ENCODE measurements at places on chromosomes 1 and 21.

DNA sequence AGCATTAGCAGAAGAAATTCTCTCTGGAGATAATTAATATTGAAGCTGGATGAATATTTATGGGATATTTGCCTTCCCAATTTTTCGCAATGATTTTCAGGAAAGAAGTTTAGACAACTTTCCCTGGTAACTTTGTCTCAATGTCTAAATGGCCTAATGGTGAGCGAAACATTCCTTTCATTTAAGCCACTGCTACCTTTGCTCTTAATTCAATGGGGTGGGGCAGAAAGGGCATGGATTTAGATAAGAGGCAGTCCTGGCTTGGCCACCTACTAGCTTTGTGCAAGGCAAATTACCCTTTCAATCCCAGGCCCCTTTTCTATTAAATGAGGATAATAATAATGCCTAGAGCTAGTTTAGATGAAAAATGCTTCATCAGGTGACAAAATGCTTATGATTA is 27.1 kb upstream of the LYST start:
- H3K27me3 ChIP-seq, result no peaks in the 10 kb centered on the region
- H3K4me3 ChIP-seq, result no peak overlapping the region
- H3K27ac ChIP-seq, result no peak overlapping the region
- no peak for DNase-seq

- H3K27me3 ChIP-seq, result no peaks in the 10 kb centered on the region
- DNase-seq, result no peak
- H3K4me3 ChIP-seq, result no peak overlapping the region
- H3K27ac ChIP-seq, result no peak overlapping the region
- no peaks in the 10 kb centered on the region for H3K36me3 ChIP-seq
- H3K4me1 ChIP-seq, result no peaks in the 10 kb centered on the region
Measured at GRCh38 chr1:199669916-199670315, 357.6 kb upstream of the NR5A2 start.

DNA sequence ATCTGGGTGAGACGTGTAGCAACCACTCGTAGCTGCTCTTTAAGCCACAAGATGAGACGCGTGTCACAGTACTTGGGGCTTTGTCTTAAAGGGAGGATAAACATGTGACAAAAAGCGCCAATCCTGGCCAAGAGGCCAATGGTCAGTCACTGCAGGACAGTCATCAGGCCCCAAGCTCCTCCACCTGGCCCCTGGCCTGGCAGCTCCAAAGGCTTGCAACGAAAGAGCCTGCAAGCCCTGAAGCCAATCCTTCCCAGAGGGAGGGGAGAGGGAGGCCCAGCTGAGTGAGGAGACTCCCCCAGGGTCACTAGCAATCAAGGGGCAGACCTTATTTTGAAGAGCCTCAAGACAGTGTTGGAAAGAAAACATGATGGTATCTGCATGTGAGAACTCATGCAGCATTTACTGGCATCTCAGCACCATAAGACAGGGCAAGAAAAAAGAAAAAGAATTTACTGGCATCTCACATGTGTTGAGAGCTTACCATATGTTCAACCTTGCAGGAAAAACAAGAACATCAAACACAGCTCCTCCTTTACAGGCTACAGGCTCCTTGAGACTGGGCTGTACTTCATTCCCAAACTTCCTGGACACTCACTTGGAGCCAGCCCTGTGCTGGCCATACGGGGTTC is 11.4 kb downstream of the GLIS1 start:
- H3K27me3 ChIP-seq, result peaks cover 11% of the 10 kb centered on the region
- H3K36me3 ChIP-seq, result no peaks in the 10 kb centered on the region
- no peak overlapping the region for H3K4me3 ChIP-seq
- H3K4me1 ChIP-seq, result no peaks in the 10 kb centered on the region
- no peak overlapping the region for H3K27ac ChIP-seq
- no peak for DNase-seq

GRCh38 chr1:47772960-47773682 is 224.1 kb downstream of the TRABD2B start:
- no peak overlapping the region for H3K4me3 ChIP-seq
- H3K4me1 ChIP-seq, result no peaks in the 10 kb centered on the region
- no peak overlapping the region for H3K27ac ChIP-seq
- no peaks in the 10 kb centered on the region for H3K36me3 ChIP-seq

DNA sequence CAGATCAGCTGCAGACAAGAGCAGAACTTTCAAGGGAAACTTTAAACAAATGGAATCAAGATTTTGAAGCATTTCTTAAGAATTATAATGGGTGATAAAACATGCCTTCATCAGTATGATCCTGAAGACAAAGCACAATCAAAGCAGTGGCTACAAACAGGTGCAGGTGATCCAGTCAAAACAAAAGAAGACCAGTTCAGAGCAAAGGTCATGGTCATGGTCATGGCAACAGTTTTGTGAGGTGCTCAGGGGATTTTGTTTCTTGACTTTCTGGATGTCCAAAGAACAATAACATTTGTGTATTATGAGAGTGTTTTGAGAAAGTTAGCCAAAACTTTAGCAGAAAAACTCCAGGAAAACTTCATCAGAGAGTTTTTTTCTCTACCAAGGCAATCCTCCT is 681.7 kb upstream of the PTBP2 start:
- H3K27ac ChIP-seq, result no peak overlapping the region
- no peaks in the 10 kb centered on the region for H3K36me3 ChIP-seq
- H3K27me3 ChIP-seq, result no peaks in the 10 kb centered on the region
- no peak for DNase-seq
- no peak overlapping the region for H3K4me3 ChIP-seq

DNA sequence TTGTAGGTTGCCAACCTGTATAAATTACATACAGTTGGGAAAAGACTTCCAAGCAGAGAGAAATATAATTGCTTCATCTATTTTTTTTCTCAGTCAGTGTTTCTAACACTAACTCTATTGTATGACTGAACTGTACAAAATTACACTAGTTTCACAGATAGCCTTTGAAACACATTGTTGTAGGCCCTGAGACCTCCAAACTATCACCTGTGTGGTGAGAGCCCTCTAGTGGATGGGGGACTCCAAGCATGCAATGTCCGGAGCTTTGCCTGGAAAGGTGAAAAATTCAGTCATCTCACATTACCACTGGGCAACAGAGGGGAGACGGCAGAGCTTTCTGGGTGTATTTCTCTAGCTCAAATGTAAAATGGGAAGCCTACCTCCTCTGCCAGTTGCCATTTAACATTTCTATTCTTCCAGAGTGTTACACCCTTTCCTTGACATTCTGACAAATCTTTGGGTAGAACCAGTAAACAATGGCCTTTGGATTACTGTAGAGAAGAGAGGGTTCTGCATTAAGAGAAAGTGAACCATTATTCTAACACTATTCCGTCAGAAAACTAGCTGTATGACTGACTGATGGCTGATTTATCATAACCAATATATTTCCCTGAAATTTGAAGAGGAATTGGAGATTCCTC is 212.2 kb downstream of the LYPLAL1 start:
- H3K27me3 ChIP-seq, result no peaks in the 10 kb centered on the region
- H3K4me3 ChIP-seq, result no peak overlapping the region
- H3K36me3 ChIP-seq, result no peaks in the 10 kb centered on the region

DNA sequence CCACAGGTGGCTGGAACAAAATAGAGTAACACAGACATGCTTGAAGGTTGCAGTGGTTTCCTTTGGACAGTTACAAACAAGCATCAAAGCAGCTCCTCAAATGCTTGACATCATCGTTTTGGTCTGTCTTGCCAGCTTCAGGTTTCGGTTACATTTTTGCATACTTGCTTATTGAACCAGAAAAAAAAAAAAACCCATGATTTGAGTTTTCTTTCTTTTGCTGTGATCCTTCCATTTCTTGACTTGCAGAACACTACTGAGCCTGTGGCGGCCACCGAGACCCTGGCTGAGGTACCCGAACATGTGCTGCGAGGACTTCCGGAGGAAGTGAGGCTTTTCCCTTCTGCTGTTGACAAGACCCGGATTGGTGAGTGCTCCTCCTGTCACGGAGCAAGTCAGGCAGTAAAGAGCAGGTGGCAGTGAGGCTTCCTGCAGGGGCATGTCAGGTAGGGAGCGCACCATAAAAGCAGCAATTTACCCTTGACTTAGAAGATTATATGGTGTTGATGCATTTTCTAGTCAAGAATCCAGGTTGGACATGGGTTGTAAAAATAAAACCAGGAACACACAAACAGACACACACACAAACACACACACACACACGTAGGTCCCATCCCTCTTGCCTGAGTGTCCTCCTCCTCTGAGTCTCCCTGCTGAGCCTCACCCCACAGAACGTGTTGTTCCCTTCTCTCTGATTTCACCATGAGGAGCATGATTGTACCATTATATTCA is 30.9 kb downstream of the PRDM2 start:
- H3K27me3 ChIP-seq, result no peaks in the 10 kb centered on the region
- DNase-seq, result peak; percentile 63
- peak overlapping the region; percentile 33 for H3K4me3 ChIP-seq

- H3K4me3 ChIP-seq, result no peak overlapping the region
- H3K27me3 ChIP-seq, result no peaks in the 10 kb centered on the region
- H3K27ac ChIP-seq, result no peak overlapping the region
- H3K4me1 ChIP-seq, result no peaks in the 10 kb centered on the region
- peaks cover 90% of the 10 kb centered on the region for H3K36me3 ChIP-seq
- no peak for DNase-seq
Measured at GRCh38 chr1:26839339-26839722, 12.8 kb downstream of the ZDHHC18 start.

DNA sequence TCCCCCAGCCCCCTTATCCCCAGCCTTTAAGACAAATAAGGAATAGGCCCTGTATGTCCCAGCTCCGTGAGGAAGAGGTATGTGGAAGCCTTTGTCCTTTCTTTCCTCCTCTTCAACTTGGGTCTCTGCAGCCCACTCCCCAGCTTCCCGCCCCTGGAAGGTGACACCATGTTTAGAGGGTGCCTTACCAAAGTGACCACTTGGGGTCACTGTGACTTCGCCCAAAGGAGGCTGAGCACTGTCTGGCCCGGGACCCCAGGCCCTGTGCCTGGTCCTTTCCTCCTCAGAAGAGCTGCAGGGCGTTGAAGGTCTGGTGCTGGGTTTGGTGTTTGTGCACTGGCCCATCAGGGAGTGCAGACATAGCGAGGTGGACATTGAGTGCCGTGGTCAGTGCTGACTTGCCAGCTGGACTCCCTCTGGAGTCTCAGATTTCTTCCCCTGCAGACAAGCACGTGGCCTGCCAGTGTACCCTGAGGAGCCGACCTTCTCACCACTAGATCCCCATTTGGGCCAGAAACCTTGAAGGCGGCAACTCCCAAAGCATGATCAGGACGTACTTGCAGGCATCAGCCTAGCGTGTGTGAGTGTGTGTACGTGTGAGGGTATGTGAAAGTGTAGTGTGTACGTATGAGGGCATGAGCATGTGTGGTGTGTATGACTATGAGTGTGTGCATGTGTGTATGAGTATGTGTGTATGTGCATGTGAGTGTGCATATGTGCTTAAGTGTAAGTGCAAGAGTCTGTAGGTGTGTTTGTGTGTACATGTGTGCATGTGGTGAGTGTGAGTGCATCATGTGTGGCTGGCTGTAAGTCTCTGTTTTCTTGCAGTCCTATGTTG is 181.4 kb upstream of the KIAA0040 start:
- H3K36me3 ChIP-seq, result no peaks in the 10 kb centered on the region
- no peaks in the 10 kb centered on the region for H3K27me3 ChIP-seq
- H3K4me3 ChIP-seq, result no peak overlapping the region
- DNase-seq, result no peak

GRCh38 chr1:9626201-9626608 is 25.3 kb upstream of the PIK3CD start:
- peak overlapping the region; percentile 40 for H3K4me3 ChIP-seq
- DNase-seq, result no peak
- H3K4me1 ChIP-seq, result peaks cover 27% of the 10 kb centered on the region
- H3K27ac ChIP-seq, result no peak overlapping the region
- H3K27me3 ChIP-seq, result peaks cover 12% of the 10 kb centered on the region
- no peaks in the 10 kb centered on the region for H3K36me3 ChIP-seq

GRCh38 chr1:223861904-223862303 is 16.2 kb upstream of the TP53BP2 start:
- H3K36me3 ChIP-seq, result no peaks in the 10 kb centered on the region
- no peaks in the 10 kb centered on the region for H3K27me3 ChIP-seq
- H3K4me1 ChIP-seq, result no peaks in the 10 kb centered on the region
- H3K4me3 ChIP-seq, result no peak overlapping the region

DNA sequence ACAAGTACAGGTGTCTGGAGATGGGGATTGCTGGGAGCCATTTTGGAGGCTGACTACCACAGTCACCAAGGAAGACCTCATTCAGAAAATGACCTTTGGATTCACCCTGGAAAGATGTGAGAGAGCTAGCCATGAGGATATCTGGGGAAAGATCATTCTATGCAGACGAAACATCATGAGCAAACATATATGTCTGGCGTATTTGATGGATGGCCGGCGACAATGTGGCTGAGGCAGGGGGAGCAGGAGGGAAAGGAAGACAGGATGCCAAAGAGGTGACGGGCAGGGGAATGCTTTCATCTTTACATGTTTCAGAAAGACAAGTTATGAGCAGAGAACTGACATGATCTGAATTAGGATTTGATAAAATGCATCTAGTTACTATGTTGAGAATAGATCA is 61.5 kb upstream of the SOX13 start:
- H3K4me1 ChIP-seq, result no peaks in the 10 kb centered on the region
- no peak overlapping the region for H3K27ac ChIP-seq
- no peak overlapping the region for H3K4me3 ChIP-seq
- DNase-seq, result no peak
- no peaks in the 10 kb centered on the region for H3K27me3 ChIP-seq

- H3K27ac ChIP-seq, result no peak overlapping the region
- H3K36me3 ChIP-seq, result no peaks in the 10 kb centered on the region
- H3K27me3 ChIP-seq, result no peaks in the 10 kb centered on the region
- DNase-seq, result no peak
- no peak overlapping the region for H3K4me3 ChIP-seq
Measured at GRCh38 chr21:27480841-27481261, 514.0 kb upstream of the ADAMTS5 start.

DNA sequence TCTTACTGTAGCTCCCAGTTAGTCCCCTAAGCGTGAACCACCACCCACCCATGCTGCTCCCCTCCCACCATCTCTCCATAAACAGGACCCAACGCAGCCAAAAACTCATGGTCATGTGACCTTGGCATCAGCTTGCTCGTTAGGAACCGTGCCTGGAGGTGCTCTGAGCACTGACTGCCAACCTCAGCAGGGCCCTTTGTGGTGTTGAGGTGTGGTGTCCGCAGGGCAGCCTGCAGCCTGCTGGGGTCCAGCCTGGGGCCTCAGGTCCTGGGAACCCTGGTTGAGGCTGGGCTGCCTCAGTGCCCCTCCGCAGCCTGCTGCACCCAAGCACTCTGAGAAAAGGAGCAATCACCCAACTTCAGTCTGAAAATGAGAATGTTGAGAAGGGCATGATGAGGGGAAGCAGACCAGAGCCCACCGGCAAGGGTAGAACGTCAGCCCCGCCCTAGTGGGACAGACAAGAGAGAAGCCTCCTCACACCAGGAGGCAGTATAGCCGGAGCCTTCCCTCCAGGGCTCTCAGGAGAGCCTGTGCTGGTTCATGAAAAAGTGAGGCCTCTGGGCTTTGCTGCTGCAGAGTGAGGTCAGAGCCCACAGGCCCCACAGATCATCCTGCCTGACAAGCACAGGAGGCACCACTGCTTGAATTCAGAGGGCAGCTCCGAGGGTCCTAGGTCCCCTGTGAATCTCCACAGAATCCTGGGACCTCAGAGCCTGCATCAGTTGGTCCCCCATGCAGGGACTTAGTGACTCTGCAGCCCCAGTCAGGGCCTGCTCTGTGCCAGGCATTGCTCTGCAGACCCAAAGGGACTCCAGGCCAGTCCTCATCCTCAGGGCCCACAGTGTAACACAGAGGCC is 4.9 kb upstream of the COL6A2 start:
- H3K4me1 ChIP-seq, result no peaks in the 10 kb centered on the region
- H3K36me3 ChIP-seq, result no peaks in the 10 kb centered on the region
- no peak overlapping the region for H3K4me3 ChIP-seq
- peaks cover 11% of the 10 kb centered on the region for H3K27me3 ChIP-seq

Measured in lower lobe of right lung (tissue), 2 donors.